NCI-H1436 treated with DMSO at 0.1 percent for 48 hours (cell line): ENCODE measurements at places on chromosomes 11 and 22.

DNA sequence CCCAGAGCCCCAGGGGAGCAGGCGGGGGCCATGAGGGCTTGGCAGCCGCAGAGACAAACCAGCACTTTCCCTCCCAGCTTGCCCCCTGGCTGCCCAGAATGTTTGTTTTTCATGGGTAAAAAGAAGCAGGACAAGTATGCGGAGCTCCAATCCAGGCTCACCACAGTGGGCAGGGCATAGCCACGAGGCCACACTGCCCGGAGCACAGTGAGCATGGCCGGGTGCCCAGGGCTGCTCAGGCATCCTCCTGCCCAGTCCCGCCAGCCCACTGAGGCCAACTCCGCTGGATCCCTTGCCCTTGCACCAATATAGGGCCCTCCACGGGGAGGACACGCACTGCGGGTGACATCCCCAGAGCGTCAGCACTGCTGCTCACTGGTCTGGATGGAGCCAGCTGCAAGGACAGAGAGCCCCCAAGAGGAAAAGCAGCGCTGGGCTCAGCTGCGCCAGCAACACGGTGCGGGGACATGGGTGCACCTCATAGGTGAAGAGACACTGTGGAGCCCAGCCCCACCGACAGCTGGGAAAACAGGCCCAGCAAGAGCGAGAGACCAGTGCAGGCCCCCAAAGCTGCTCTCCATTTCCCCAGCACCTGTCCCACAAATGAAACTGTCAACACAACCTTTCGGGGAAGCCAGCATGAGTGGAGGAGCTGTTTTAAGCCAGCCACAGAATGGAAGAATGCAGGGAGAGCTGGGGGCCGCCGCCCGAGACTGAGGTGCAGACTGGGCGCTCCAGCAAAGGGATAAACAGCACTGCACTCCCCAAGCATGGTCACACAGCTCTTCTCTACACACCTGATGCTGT, 24.8 kb downstream of the ARVCF start:
- DNase-seq, result no peak

DNA sequence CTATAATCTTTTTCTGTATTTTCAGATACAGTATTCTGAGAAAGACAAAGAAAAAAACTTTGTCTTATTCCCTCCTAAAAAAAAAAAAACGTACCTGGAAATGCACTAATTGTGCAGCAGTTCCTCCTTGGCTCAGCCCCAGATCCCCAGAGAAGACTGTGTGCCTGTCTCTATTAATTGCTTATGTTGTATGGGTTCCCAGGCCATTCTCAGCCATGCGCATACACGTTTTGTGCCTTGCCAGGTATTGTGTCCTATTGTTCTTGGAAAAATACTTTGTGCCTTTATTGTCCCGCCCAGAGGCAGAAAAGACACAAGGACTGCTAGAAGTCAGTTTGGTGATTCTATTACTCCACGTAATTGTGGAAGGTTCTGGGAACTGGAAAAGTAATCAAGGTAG, 91.2 kb downstream of the PIWIL4 start:
- no peak for DNase-seq

GRCh38 chr22:30582788-30583545, 8.5 kb upstream of the GAL3ST1 start:
- DNase-seq, result no peak

GRCh38 chr22:44448271-44448830, 49.7 kb downstream of the RTL6 start:
- no peak for DNase-seq

- DNase-seq, result peak; percentile 93
Measured at GRCh38 chr22:27372969-27373670, 428.4 kb downstream of the MN1 start.

- DNase-seq, result peak; percentile 33
Measured at GRCh38 chr22:40726514-40726913, 47.2 kb downstream of the MCHR1 start.

- no peak for DNase-seq
Measured at GRCh38 chr11:46471943-46472661, 80.5 kb upstream of the CHRM4 start.

DNA sequence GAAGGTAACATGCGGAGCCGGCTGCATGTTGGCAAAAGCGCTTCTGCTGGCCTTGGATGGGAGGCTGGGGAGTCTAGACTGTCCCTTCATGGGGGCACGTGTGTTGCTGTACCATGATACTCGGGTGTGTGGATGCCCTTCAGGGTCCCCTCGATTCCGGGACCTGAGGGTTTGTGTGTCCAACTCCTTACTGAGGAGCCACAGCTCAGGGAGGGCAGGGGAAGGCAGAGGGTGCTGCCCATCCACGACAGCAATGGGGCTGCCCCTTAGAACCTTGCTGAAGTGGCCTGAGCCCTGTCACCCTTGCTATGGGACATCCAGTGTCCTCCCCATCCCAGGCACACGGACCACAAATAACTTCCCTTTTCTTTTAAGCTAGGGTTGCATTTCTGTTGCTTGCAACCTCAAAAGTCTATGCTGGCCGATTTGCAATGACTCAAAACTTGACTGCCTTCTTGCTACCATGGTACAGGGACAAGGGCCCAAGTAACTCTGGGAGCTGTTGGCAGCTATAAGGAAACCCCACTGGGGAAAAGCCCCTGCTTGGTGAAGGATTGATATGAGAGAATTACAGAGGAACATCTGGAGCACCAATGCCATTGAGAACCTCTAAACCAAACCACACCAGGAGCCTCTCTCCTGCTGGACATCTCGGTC, 43.8 kb downstream of the RTL6 start:
- DNase-seq, result no peak

DNA sequence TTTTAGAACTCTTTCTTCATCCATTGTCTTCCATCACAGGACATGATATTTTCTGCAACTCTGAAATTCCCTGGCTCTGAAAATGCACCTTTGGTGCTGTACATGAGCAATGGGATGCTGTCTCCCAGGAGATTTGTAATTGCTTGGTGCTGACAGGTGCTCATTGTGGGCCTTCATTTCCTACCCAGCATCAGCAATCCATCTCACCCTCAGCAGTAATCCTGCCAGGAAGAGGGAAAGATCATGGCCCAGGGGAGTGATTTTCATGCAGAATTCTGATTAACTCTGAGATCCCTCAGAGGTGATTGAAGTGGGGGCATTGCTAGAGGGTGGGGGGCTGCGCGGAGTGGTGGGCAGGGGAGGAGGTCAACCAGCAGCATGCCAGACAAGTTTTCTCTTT, 651.7 kb downstream of the NELL1 start:
- DNase-seq, result no peak

- no peak for DNase-seq
Measured at GRCh38 chr11:97751952-97752351, 1268.8 kb upstream of the CNTN5 start.

GRCh38 chr11:128246810-128247594, 340.4 kb downstream of the ETS1 start:
- DNase-seq, result no peak

DNA sequence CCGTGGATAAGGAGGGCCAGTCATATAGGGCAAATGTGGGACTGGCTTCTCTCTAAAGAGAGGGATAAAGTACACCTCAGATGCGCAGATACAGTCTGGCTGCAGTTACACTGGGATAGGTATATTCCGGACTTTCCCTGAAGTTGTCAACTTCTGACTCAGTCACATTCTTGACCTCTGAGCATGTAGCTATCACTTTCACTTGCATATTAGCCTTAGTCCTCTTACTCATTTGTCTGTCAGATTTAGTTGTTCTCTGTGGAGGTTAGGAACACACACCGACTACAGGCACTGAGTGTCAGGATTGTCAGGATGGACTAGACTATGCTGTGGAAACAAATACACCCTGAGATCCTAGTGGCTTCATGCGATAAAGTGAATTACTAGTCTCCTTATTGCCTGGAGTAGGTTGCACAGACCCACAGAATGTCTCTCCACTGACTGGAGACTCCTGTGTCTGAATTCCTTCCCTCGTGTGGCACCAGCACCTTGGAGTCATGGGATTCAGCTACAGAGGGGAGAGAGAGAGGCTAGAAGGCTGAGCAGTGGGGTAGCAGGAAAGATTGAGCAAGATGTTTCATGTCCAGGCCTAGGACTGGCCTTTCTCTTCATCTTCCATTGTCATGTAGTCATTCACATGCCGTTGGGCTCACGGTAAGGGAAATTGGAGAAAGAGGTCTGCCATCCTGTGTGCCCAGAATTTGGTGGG, 654.3 kb downstream of the NTM start:
- DNase-seq, result no peak

GRCh38 chr11:122095681-122096262, 20.2 kb downstream of the BLID start:
- DNase-seq, result no peak

DNA sequence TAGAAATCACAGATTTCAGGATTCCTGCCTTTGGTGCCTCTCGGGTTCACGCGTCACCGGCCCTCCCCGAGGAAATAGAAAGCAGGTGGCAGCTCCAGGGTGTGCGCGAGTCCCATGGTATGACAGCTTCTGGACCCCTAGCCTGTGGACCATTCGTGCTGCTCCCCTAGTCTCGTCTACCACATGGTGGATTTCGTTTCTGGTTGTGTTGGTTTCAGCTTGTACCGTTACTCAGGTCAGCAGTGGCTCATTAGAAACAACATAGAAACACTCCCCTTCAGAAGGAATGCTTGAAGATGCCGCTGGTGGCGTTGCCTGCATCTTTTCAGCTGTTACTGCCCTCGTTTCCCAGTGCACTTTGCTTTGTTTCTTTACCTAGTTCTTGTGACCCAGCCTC, 700 bp downstream of the TTC17 start:
- no peak for DNase-seq

- no peak for DNase-seq
Measured at GRCh38 chr11:47104261-47104950, 72.3 kb downstream of the ARFGAP2 start.

GRCh38 chr11:85620256-85620655, 6.9 kb downstream of the DLG2 start:
- DNase-seq, result no peak

DNA sequence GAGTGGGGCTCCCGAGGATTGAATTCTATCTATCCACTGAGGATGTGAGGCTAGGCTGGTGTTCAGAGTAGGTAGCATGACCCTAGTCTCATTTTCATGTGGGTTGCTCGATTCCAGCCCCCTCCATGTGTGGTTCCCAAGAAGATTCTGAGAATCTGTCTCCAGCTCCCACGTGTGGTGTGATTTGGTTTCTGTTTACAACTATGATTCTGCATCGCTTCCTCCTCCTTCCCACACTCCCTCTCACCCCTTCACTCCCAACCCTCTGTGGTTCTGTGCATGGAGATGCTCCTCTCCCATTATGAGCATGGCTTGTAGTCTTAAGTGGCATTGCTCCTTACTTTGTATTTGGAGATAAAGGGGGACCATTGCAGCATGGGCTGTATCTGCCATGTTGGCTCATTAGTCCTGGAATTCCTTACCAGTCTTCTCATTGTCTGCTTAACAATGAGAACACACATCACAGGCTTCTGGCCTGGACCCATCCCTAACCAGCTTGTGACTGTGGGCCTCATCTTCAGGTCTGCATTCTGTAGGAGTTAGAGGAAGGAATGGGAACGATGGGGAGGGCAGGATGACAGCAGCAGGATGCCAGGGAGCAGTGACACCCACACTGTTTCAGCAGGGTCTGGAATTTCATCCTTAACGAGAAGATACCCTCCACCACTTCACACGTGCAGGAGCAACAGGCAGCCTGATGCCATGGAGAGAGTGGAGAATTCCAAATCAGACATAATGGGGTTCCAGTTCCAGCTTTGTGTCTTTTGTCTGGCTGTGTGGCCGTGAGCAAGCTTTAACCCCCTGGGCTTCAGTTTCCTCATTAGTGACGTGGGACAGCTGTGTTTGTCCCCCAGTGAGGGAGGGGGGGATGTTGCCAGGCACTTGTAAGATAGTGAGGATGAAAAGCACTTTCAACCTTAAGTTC, 86.0 kb downstream of the CCDC81 start:
- DNase-seq, result no peak

GRCh38 chr11:122004446-122004845, 111.6 kb downstream of the BLID start:
- no peak for DNase-seq

DNA sequence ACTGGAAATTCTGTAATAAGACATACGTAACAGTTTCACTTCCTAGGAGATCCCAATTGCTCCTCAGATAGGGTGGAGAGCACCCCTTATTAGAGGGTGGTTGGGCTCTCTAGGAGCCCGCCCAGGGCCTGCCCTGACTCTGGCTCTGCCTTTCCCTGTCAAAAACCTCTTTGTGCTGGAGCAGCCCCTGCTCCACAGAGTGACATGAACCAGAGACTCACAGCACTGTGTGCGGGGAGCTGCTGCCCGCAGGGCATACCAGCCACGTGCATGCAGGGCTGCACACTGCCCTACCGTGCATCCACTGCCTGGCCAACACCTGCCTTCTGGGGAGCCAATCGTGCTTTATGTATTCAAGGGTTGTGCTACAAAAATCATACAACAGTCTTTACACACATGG, 24.3 kb downstream of the KCNQ1OT1 start:
- DNase-seq, result no peak

DNA sequence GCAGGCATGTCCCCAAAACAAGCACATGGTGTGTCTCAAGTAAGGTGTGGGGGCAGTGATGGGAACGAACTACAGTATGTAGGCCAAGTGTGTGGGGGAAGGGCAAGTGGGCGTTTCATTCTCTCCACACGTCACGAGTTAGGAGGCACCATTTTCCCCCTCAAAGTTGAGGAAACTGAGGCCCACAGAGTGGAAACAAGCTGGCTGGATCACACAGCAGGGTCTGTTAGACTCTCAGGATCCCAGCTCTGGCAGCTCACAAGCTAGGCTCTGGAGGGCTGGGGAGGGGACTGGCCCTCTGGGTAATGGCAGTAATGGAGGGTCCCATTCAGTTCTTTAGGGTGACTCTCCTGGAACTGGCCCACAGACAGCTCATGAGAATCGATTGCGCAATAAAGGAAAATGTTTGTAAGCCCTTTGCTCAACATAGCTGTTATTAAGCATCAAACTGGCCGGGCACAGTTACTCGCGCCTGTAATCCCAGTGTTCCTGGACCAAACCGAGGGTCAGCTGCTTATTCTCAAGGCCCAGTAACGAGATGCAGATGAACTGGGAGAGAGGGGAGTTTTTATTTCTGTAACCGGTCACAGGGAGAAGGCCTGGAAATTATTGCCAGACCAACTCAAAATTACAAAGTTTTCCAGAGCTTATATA, 24.1 kb upstream of the TUB start:
- no peak for DNase-seq

DNA sequence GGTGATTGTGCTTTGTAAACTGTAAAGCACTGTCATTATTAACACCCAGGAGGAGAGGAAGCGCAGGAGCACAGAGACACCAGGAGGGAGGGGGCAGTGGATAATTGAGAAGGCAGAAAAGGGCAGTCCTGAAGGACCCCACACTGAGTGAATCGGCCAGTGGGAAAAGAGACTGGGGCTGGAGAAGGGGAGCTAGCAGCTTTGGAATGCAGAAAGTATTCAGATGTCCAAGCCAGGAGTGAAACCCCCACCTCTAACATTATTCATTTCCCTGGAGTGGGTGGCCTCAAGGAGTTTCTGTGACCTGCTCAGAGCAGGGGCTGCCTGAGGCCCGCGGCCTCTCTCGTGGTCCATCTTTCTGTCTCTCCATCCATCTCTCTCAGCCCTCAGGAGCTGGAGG, 38.0 kb upstream of the CDON start:
- no peak for DNase-seq

- no peak for DNase-seq
Measured at GRCh38 chr11:46594374-46594700, 514 bp upstream of the AMBRA1 start.

- no peak for DNase-seq
Measured at GRCh38 chr11:100550298-100550697, 136.8 kb upstream of the ARHGAP42 start.

- DNase-seq, result no peak
Measured at GRCh38 chr22:49212466-49212865, 615.2 kb downstream of the BRD1 start.

GRCh38 chr11:11607772-11608171, 14.0 kb downstream of the GALNT18 start:
- no peak for DNase-seq

- no peak for DNase-seq
Measured at GRCh38 chr22:34055525-34056200, 135.4 kb upstream of the LARGE1 start.
